ENCODE measurements at places on chromosomes 2 and 18.

- DNase-seq: no peak
Observed at GRCh38 chr2:14932285-14932684, 299.8 kb downstream of the LRATD1 start.

- no peak for DNase-seq
Observed at GRCh38 chr18:23336101-23336500, 117.0 kb upstream of the RIOK3 start.

DNA sequence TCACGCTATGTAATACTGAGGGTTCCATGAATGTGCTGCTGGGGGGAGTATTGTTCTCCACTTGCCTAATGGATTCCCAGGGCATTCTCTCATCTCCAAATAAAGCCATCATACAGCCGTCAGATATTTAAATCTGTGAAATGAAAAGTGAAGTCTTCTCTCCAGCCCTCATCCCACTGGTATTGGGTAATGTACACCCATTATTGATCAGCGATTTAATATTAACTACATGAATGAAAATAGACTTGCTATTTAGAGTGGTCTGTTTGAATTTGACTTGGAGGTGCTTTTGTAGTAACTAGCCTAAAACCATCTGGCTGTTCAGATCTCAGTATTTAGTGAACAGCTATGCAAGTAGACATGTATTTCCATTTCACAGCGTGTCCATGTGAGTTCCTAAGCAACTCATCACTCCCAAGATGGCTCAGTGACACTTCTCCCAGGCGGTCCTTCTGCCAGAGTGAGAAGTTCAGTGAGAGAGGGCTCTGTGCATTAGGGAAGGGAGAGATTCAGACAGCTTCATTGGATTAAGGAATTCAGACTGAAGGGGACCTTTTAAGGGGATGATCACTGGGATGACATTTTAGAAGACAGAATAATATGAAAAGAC is 140.7 kb downstream of the WDSUB1 start:
- no peak for DNase-seq

DNA sequence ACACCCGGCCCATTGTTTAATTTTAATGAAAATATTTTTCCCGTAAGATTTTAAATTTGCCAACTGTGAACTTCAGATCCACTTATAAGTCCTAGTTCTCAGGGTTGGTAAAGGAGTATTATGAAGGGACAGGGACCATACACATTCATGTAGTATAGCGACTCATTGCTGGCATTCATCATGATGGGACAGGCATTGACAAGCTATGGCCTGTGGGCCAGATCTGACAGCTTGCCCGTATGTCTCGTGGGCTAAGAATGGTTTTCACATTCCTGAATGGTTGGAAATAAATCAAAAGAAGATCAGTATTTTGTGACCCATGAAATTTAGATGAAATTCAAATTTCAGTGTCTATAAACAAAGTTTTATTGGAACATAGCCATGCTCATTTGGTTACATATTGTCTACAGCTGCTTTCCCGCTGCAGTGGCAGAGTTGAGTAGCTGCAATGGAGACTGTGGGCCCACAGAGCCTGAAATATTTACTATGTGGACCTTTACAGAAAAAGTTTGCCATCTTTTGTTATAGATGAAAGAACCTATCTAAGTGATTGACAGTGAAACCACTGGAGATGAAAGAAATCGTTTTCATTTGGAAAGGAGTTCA is 4.1 kb downstream of the RAPGEF4 start:
- no peak for DNase-seq

DNA sequence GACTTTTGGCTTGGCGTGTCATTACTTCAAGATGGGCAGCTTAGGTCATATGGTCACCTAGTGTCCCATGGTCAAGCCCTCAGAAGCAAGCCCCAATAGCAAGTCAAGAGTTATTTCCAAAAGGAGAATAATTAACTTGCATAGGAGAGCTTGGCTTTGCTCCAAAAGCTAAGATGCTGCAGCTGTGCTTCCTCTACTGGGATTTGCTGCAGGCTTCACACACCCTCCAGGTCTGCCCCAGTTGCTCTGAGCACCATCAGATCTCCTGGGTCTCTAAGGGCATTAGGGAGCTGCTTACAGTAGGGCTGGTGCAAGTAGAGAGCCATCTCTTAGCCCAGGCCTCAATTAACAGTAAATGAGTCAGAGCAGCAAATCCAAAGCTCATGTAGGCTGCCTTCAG is 46.6 kb downstream of the THUMPD2 start:
- DNase-seq: no peak

DNA sequence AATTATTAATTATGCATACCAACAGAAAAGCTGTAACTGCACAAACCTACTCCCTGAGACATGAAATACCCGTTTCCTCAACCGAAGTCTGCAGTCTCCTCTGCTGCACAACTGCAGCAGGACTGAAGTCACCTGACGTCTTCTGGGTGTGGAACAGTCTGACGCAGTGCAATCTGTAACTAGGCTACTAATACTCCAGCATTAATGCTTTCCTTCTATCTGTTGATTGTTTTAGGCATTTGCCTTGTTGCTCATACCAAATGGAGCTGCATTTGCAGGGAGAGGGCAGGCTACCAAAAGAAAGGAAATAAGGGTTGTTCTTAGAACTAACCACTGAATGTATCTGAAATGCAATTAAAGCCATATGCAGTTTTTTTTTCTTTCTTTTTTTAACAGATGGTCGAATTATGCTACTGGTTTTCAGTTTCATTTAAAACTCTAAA is 40.1 kb downstream of the RTN4 start:
- DNase-seq: peak; percentile 72

GRCh38 chr2:160336635-160337034 is 136.6 kb upstream of the ITGB6 start:
- no peak for DNase-seq

- peak; percentile 36 for DNase-seq
Observed at GRCh38 chr18:9765501-9765900, 57.4 kb downstream of the RAB31 start.

DNA sequence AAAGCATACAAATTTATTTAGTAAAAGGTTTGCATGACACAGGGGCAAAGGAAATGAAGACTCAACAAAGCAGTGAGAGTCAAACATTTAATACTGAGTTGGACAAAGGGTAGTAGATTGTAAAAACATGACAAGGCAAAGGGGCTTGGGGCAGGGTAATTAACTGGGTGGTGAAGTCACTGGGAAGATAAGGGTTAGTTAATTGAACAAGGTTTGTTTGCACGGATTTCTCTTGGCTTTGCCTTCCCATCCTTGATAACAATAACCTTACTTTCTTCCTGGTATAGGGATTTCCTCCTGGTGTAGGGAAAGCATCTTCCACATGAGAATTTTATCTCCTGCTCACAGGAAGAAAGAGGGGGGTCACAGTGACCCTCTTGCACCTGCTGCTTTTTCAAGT is 26.8 kb upstream of the RTTN start:
- no peak for DNase-seq

DNA sequence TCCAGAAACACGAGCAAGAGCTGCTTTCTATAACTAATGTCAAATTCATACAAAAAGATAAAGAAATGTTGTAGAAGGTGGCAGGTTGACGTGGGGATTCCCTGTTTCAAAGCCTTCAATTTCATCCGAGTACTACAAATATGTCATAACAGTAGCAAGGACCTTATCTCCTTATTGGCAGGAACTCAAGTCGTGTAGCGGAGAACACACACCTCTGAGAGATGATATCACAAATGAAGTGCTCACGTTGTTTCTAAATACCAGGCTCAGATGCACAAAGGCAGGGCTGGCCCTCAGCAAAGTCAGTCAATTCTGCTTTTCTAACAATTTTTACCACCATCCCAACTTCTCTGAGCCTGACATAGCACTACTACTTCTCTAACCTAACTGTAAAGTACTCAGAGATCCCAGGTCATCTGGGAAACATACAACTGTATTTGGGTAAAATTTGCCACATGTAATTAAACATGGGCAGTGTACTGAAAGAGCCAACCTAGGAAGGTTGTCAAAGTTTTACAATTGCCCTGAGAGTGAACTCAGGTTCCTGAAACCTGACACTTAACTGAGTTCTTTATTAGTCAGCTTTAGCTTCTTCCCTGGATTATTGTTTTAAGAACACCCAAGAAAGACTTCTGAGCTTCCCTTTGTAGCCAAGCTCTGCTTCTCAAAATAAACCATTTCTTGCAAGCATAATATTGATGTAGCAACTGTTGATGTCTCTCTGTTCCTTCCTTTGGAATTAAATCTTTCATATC is 813.7 kb upstream of the ACVR2A start:
- DNase-seq: no peak

DNA sequence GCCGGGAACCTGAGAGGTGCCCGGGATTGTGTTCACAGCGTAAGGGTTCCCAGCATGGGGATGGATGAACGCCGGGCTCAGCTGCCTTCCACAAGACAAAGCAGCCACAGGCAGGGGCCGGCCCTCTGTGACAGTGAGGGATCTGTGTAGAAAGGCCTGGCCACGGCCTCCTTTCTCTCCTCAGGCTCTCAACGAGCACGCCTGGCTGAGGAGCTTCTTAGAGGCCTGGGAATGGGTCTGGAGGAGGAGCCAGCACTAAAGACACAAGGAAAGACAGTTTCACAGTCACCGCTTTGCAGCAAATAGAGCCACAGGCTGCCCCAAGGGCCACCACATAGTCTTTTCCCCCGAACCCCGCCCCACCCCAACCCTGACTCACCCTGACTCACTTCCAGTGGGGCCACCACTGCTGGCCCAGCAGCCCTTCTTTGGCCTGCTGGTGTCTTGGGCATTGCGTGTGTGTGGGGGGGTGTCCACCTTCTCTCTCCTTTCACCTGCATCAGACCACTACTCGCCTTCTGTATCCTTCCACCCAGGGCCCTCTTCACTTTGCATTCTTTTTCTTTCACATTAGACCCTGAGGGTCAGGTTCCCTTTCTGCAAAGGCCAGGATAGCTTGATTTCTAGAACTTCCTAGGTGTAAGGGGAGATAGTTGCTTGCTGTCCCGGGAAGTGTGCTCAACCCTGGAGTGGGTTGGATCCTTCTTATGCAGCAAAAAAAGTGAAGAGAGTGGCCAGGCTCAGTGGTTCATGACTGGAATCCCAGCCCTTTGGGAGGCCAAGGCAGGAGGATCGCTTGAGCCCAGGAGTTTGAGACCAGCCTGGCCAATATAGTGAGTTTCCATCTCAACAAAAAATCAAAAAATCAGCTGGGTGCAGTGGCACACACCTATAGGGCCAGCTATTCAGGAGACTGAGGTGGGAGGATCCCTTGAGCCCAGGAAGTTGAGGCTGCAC is 19.3 kb upstream of the HPCAL1 start:
- DNase-seq: no peak

DNA sequence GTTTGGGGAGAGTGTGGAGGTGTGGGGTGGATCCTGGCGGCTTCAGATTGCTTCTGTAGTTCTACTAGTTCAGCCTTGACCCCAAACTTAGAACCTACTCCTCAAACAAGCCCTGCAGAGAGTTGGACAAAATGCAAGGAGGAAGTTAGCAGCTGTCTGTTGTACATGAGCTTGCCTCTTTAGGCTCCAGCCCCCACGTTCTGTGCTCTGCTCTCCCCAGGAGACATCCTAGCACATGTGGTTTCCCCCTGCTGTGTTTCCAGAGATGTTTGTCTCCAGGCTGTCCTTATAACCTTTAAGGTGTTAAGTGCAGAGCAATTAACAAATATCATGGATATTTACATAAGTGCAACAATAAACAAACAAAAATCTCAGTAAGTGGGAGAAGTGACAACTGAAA is 111.1 kb downstream of the ACOXL start:
- DNase-seq: no peak

GRCh38 chr2:238145851-238146250 is 7.4 kb downstream of the KLHL30 start:
- no peak for DNase-seq

- no peak for DNase-seq
Observed at GRCh38 chr2:167595839-167596471, 651.4 kb downstream of the STK39 start.

DNA sequence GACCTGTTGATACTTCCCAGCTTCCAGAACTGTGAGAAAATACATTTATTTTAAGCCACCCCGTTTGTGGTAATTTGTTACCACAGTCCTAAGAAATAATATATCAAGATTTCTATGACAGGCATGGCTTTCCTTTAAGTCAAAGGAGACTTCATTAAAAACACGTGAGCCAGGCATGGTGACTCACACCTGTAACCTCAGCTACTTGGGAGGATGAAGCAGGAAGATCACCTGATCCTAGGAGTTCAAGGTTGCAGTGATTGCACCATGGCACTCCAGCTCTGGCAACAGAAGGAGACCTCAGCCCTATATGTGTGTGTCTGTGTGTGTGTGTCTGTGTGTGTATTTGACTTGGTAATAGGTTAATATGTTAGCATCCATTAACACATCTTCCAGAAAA is 69.8 kb upstream of the SCN7A start:
- no peak for DNase-seq

DNA sequence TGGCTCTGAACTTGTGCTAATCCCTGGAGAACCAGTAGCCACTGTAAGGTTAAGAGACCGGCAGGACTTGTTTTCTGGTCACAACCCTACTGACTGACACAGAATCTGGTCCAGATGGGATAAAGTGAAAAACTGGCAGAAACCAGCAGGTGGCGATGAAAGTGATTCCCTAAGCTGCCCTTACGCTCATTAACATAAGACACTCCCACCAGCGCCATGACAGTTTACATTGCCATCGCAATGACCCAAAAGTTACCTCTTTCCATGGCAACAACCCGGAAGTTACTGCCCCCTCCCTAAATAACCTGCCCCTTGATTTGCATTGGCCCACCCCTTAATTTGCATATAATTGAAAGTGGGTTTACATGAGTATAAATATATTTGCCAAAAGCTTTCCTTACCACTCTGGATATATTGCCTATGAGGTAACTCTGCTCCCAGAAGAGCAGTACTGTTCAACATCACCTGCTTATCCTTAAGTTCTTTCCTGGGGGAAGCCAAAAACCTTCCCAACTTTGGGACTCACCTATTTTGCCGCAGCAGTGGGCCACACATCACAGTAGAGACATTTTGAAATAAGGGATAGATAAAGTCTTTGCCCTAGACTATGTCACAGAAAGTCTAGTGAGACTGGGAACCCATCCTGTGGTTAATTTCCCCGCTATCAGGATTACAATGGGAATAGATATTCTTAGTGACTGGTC is 35.8 kb upstream of the AFF3 start:
- peak; percentile 75 for DNase-seq

DNA sequence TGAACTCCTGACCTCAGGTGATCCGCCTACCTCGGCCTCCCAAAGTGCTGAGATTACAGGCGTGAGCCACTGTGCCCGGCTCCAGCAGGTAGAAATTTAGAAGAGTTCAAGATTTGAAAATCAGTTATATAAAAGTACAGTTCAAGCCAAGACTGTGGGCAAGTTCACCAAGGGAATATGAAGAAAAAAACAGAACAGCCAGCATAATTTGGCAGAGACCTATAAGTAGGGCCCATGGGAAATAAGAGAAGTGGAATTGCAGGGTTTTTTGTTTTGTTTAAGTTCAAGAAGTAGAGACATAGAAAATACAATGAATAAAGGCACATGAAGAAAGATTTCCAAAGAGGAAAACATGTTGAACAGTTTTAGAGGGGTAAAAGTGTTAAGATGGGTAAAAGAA is 57.9 kb downstream of the BAZ2B start:
- DNase-seq: no peak

All from DMS 273 treated with DMSO at 0.1 percent for 48 hours (cell line).